ENCODE measurements at places on chromosomes 12 and 14. TPM values are rescaled to one million over a fixed set of nuclear protein-coding genes. Genes with fewer than 3 reads are reported as not detected.

DNA sequence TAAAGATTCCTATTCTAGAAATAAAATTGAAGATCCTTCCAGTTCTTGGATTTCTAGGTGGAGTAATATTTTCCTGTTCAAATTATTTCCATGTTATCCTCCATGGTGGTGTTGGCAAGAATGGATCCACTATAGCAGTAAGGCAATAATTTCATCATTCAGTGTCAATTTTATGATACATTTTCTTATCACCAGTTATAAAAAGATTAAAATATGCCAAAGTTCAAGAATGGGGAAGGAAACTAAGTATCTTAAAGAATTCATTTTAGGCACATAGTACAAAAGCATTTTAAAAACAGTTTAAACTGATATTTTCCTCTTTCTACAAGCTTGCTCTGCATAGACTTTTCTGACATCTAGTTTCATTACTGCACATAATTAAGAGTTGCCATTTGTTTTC lies 19.1 kb downstream of the SYCP3 start:
- DNase-seq: no peak

DNA sequence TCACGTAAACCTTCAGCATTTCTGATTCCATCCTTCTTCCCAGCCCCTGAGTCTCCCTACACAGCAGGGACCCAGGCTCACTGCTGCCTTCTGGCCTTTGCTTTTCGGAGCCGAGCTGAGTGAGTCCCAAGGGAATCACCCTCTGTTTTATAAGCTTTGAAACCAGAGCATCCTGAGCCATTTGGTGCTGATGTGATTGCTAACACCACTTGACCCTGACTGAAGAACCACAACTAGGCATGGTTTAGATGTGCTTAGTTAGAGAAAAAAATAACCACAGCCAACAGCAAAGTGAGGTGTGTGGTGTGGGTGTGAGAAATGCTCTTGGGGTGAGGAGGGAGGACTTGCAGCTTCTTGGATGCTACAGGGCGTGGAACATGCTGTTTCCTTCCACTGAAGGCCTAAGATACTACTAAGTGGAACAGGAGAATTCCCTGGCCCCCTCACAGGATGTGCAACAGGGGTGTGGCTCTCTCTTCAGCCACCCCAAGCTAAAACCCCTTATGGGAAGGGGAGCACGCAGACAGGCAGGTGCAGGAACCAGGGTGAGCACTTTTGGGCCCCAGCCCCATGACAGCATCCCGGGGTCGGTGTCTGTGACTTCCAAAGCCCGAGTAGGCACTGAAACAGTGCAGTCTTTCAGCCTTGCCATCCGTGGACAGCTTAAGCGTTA lies at the start of gene TC2N:
Gene TC2N (minus strand): TSS at position 221 of the 673 bp plus-strand sequence. CDS start 53,767 bp downstream, outside the sequence.
- no peak for DNase-seq

DNA sequence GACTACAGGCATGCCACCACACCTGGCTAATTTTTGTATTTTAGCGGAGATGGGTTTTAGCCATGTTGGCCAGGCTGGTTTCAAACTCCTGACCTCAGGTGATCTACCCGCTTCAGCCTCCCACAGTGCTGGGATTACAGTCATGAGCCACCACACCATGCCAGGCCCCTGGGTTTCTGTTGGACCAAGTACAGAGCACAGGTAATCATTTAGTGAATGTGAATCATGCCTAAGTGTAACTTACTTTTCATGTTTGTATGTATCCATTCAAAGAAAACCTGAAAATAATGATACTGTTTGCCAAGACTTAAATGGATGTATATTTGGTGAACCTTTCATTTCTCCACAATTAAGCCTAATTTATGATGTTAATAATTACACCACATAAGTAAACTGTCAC lies 65.9 kb downstream of the FGD6 start:
- no peak for DNase-seq

DNA sequence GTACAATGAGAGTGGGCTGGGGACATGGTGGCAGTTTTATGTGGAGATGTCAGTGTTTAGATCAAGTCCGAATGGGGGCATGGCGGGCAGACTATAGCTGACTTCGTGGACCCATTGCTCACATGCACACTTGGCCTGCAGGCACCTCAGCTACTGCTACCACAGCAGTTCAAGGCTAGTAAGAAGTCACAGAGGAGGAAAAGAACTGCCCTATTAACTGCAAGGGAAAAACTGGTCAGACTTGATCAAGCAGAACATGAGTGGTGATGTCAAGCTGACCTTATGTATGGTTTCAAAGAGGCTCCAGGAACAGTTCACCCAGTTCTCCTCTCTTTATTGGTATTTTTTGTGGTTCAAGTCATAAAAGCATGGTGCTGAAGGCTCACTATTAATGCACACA lies 30.2 kb upstream of the FRS2 start:
- no peak for DNase-seq

DNA sequence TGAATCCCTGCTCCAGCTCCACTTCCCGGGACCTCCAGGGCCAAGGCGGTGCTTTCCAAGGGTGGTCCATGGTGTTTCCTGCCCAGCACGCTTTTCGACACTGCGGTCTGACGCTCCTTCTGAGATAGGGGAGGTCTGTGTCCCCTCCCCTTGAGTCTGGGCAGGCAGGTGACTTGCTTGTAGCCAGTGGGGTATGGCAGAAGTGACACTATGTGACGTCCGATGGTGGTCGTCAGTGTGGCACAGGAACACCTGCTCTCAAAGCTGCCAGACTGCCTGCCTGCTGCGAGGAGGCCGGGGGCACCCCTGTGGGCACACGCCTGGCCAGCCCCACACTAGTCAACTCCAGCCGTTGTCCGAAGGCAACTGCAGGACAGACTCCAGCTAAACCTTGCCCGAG lies 16.0 kb upstream of the TRAF3 start:
- no peak for DNase-seq

The STAC3 gene
- 2.1 TPM for total RNA-seq

DNA sequence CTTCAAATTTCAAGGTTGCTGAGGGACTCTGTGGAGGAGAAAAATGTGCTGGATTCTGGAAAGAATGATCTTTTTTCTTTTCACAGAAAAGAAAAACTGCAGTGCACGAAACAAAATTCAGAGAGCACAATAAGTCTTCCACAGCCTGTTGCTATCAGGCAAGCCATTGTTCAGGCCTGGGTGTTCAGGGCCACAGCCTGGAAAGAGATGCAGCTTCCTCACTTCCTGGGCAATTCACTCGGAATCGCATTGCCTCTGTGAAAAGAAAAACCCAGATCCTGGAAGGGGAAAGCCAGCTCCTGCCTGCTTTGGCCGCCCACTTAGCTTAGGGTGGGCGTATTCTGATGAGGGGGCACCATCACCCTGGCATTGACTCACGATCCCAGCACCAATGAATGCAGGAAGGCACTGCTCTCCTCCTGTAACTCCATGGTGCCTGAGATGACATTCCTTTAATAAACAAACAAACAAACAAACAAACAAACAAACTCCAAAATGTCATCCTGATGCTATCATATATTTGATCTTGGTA lies 863.9 kb downstream of the BCL11B start:
- no peak for DNase-seq
